ENCODE measurements at places on chromosomes 11 and 22. TPM values are rescaled to one million over a fixed set of nuclear protein-coding genes. Genes with fewer than 3 reads are reported as not detected.

Gene EHF
- not detected for total RNA-seq

Gene GGT1
- total RNA-seq = 16.1 TPM

Gene APOA5
- total RNA-seq = not detected

Gene CBLIF
- not detected for total RNA-seq

Gene GLYATL1
- not detected for total RNA-seq

Gene RASD2
- total RNA-seq = not detected

Gene ACTN3
- total RNA-seq = not detected

Gene IL18
- not detected for total RNA-seq

Gene DBX1
- not detected for total RNA-seq

Gene CATSPERZ
- not detected for total RNA-seq

Gene SMTNL1
- total RNA-seq = not detected

Gene RIMBP3B
- 0.24 TPM for total RNA-seq

DNA sequence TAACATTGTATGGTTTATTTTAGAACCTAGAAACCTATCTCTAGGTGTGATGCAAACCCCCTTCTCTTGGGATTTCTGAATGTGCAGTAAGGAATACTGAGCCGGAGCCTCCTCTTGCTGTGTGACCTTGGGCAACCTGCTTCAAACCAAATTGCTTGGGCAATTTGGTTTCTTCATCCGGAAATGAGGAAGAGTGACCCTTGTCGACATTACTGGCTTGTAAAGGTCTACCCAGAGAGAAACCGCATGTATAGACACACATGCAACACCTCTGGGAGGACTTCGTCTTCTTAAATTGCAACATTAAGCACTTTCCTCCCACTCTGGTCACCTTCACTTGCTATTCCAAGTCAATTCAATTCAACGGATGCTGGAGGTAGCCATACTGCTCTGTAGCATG, 19.6 kb upstream of the TP53I11 start:
- H3K27ac ChIP-seq = no peak overlapping the region
- DNase-seq = no peak
- no peaks in the 10 kb centered on the region for H3K27me3 ChIP-seq
- H3K4me1 ChIP-seq = no peaks in the 10 kb centered on the region

GRCh38 chr11:118789501-118790356, 1.2 kb downstream of the DDX6 start:
- peak; percentile 80 for DNase-seq
- H3K36me3 ChIP-seq = peaks cover 48% of the 10 kb centered on the region
- H3K27me3 ChIP-seq = no peaks in the 10 kb centered on the region

GRCh38 chr11:120605469-120605868, 93.9 kb downstream of the GRIK4 start:
- H3K27me3 ChIP-seq = peaks cover 5% of the 10 kb centered on the region
- no peak overlapping the region for H3K27ac ChIP-seq
- DNase-seq = no peak
- H3K4me1 ChIP-seq = no peaks in the 10 kb centered on the region

DNA sequence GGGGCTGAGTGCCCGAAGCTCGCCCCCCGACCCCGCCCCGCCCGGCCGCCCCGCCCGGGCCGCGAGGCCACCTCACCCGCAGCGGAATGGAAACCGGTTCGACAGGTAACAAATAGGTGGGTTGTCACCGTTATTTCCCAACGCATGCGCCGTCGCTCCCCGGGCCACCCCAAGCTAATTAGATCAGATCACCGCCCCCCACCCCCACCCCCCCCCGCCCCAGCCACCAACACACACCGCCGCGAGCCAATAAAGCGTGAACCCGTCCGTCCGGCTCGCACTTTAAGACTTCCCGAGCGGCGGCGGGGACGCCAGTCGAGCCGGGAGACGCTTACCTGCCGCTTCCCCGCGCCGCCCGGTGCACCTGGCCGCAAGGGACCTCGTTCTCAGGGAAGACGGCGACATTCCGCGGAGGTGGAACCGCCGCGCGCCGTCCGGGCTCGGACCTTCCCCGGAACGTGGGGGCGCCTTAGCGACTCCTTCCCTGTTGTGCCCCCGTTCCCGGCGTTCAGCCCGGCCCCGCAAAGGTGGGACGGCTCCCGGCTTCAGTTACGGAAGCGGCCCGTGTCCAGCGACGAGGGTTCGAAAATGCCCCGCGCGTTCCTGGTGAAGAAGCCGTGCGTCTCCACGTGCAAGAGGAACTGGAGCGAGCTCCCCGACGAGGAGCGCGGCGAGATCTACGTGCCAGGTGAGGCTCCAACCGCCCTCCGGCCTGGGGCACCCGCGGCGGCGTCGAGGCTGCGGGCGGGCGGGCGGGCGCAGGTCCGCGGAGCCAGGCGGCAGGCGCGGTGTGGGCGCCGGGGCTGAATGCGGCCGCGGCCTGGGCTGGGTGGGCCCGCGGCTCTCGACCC, at the start of gene OVOL1:
OVOL1 (plus strand) TSS at position 278 of the 851 bp plus-strand sequence; CDS start at position 589, 311 bp downstream.
- peaks cover 16% of the 10 kb centered on the region for H3K4me1 ChIP-seq
- H3K27me3 ChIP-seq = peaks cover 38% of the 10 kb centered on the region
- no peak for DNase-seq
- no peak within 1 kb of the TSS for H3K27ac ChIP-seq
- no peaks in the 10 kb centered on the region for H3K36me3 ChIP-seq

DNA sequence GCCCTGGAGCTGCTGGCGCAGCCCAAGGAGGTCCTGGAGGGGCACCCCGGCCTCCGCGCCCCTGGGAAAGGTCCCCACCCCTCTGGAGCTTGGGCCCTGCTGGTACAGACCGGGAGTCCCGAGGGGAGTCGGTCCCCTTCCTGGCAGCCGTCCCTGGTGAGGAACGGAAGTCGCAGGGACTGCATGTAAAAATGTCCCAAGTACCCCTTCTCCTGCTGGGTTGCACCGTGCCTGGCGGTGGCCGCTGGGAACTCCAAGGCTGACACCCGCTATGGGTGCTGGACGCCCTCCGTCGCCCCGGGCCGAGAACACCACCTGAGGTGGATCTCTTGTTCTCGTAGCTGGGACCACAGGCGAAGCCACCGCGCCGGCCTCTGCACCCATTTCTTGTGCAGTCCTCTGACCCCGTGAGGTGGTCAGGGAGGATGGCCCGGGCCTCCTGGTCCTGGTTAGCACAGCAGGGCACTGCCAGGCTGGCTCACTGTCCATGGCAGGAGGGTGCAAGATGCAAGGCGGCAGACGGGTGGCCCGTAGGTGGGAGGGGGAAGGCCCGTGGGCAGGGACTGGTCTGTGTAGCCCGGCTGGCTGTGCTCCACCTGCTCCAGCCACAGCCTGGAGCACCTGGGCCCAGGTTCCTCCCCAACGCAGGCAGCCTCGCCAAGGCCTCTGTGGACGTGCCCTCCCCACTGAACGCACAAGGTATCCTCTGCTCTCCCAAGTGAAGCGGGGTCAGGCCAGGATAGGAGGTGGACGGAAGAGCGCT, 165.2 kb downstream of the IGLL1 start:
- no peak for DNase-seq
- H3K27ac ChIP-seq = no peak overlapping the region
- H3K4me3 ChIP-seq = no peak overlapping the region
- H3K27me3 ChIP-seq = no peaks in the 10 kb centered on the region

GRCh38 chr11:71563406-71563805, 2.0 kb upstream of the KRTAP5-10 start:
- no peak overlapping the region for H3K4me3 ChIP-seq
- DNase-seq = peak; percentile 55

DNA sequence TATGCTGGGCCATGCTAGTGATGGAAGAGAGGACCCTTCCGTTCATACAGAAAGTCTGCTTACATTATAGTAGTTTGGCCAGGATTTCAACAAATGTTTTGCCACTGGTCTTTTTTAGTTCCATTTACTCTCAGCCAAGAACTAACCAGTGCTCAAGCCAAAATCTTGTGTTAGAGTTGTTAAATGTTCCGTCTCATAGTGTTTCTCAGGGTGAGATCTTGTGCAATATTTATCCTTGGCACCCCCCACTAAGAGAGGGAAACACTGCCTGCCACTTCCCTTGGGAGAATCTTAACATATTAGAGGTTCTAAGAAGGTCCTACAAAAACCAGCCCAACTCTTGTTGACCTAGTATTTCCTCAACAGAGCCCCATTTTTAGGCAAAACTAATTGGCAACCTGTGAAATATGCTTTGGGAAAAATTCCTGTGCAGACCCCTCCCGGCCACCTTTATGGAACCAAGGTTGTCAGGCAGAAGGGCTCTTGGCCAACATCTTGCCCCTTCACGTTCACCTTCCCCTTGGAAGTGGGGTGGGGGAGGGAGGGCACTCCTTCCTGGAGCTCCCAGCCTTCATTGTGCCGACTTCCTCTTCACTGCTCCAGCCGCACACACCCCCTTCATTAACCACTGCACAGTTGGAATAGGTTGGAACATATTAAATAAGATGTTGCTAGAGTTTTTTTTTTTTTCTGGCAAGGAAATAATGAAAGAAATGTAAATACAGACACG, 173.2 kb upstream of the SORL1-AS1 start:
- H3K27me3 ChIP-seq = no peaks in the 10 kb centered on the region
- H3K36me3 ChIP-seq = peaks cover 26% of the 10 kb centered on the region
- H3K4me3 ChIP-seq = no peak overlapping the region

DNA sequence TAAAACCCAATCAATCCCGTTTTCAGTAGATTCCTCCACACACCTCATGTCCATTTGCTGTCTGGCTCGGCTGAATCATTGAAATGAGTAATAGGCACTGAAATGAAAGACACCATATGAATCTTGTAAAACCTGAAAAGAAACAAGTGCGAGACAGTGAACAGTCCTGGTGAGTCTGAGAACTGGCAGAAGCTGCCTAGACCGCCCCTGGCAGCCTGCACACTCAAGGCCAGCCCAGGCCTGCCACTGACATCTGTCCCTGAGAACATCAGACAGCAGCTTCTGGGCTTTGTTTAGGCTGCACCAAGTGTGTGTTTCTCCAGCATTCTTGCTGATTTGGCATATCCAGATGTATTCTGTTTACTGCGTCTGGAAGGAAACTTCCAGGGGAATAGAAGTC, 44.8 kb downstream of the ENDOD1 start:
- DNase-seq = no peak
- peaks cover 6% of the 10 kb centered on the region for H3K36me3 ChIP-seq
- no peak overlapping the region for H3K4me3 ChIP-seq
- H3K27me3 ChIP-seq = no peaks in the 10 kb centered on the region
- peaks cover 7% of the 10 kb centered on the region for H3K4me1 ChIP-seq

DNA sequence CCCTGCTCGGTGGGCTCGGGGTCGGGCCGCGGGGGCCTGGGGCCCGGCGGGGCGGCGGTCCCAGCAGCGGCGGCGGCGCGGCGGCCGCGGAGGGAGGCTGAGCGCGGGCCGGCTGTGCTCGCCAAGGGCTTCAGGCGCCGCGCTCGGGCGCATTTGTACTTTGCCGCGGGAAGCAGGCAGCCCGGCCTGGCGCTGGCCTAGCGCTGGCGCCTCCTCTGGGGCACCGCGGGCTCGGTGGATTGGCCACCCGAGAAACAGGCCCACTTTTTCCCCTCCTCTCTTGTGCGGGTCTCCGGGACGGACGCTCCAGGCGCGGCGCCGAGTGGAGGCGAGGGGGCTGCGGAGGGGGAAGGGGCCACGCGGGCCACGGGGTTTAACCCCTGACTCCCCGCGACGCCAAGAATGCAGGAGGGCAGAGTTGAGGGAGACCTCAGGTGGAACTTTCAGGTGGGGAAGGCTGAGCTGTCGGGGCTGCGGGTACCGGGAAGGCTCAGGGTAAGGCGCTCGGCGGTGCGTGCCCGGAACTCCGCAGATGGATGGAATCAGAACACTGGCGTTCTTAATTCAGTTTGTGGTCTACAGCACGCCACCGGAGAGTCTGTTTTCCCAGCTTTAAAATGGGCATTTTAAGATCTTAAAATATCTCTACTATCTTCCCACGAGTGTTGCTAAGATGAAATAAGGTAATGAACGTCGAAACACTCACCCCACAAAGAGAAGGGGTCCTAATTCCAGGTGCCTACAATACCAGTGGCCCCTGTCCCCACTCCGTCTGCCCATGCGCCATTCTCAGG, at the start of gene CHRDL2:
CHRDL2 (minus strand) TSS at position 126 of the 794 bp plus-strand sequence. CDS start 538 bp downstream, outside the sequence.
- peaks cover 12% of the 10 kb centered on the region for H3K4me1 ChIP-seq
- DNase-seq = no peak
- H3K27ac ChIP-seq = no peak within 1 kb of the TSS
- H3K27me3 ChIP-seq = peaks cover 43% of the 10 kb centered on the region

GRCh38 chr22:42970029-42970428, 44.9 kb downstream of the PACSIN2 start:
- H3K4me3 ChIP-seq = no peak overlapping the region
- peak overlapping the region; percentile 70 for H3K27ac ChIP-seq
- H3K36me3 ChIP-seq = peaks cover 12% of the 10 kb centered on the region

GRCh38 chr11:89203814-89204213, 26.1 kb downstream of the TYR start:
- no peaks in the 10 kb centered on the region for H3K27me3 ChIP-seq
- no peak overlapping the region for H3K27ac ChIP-seq
- no peak for DNase-seq
- no peaks in the 10 kb centered on the region for H3K4me1 ChIP-seq
- H3K36me3 ChIP-seq = no peaks in the 10 kb centered on the region
- H3K4me3 ChIP-seq = no peak overlapping the region

- peaks cover 17% of the 10 kb centered on the region for H3K4me1 ChIP-seq
- H3K27me3 ChIP-seq = no peaks in the 10 kb centered on the region
- no peak overlapping the region for H3K4me3 ChIP-seq
- DNase-seq = no peak
- H3K36me3 ChIP-seq = no peaks in the 10 kb centered on the region
- no peak overlapping the region for H3K27ac ChIP-seq
Observed at GRCh38 chr22:43017525-43018460, 2.8 kb upstream of the PACSIN2 start.

GRCh38 chr22:31098632-31099110, 8.7 kb downstream of the SELENOM start:
- H3K27ac ChIP-seq = no peak overlapping the region
- no peaks in the 10 kb centered on the region for H3K36me3 ChIP-seq
- no peaks in the 10 kb centered on the region for H3K4me1 ChIP-seq

GRCh38 chr11:75428281-75428724, 4.7 kb downstream of the KLHL35 start:
- H3K27ac ChIP-seq = no peak overlapping the region
- peaks cover 40% of the 10 kb centered on the region for H3K27me3 ChIP-seq
- peaks cover 13% of the 10 kb centered on the region for H3K4me1 ChIP-seq

DNA sequence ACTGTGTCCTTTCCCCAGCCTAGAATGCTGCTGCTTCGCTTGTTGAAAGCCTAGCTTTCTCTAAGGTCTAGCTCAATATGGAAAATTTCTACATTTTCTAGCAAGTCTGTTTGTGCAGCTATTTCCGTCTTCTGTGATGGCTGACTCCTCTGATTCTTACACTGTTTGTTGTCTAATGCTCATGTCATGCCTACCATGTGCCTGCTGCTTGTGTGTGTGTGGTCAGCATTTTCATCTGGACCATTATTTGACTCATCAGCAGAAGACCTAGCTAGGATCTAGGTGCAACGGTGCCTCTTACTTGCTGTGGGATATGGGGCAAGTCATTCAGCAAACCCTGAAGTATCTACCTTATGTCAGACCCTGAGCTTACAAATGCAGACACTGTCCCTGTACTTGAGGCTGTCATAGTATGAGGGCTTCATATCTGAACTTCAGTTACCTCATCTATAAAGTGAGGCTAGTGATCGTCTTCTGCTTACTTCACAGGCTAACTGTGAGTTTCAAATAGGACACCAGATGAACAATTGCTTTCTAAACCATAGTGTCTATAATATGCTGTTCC, 86.5 kb upstream of the MYO18B start:
- no peaks in the 10 kb centered on the region for H3K4me1 ChIP-seq
- H3K27me3 ChIP-seq = no peaks in the 10 kb centered on the region
- no peak for DNase-seq

DNA sequence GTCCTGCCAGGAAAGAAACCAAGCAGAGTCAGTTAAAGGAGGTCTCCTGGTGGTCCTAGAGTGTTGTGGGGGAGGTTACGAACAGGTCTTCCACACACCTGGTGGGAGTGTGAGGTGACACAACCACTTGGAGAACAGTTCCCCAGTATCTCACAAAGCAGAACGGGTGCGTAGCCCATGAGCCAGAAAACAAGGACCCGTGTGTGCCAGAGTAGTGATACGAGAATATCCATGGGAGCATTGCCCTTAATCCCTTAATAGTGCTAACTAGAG, 21.7 kb upstream of the CLDN5 start:
- H3K27me3 ChIP-seq = no peaks in the 10 kb centered on the region
- no peaks in the 10 kb centered on the region for H3K4me1 ChIP-seq
- no peak for DNase-seq
- no peak overlapping the region for H3K4me3 ChIP-seq

Measured in activated naive CD4-positive, alpha-beta T cell treated with anti-CD3 and anti-CD28 coated beads for 36 hours (primary cell).